Cardiac septum (tissue), 1 donor: ENCODE measurements at places on chromosomes 1 and 21.

DNA sequence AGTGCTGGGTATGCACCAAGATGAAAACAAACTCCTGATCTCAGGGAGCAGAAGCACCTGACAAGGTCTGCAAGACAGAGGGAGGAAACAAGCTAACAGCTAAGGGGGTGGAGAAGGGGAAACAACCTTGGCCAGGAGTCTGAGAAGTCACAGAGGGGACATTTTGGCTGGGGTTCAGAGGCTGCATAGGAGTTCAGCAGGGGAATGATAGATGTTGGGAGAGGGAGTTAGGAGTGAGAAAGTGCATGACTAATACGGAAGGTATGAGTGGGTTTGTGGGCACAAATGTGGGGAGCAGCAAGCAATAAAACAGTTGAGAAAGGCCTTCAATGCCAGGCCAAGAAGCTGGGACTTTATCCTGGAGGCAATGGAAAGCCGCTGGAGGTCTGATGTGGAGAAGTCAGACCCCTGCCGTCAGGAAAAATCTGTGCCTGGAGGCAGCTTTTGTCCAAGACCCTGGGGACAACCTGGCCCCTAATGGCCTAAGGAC is 16.4 kb downstream of the EPHA2 start:
- no peak for DNase-seq

DNA sequence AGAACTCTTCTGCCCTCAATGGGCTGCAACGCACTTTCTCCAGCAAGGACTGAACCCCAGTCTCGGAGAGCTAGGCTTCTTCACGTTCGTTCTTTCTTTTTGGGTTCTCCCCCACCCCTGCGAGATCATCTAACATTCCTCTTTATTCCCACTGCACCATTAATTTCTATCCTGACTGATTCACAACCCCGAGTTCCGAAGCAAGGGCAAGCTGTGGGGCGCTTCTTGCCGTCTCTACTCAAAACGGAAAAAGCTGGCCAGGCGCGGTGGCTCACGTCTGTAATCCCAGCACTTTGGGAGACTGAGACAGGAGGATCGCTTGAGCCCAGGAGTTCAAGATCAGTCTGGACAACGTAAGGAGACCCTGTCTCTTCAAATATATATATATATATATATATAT is 37.4 kb upstream of the BTG2 start:
- peak; percentile 29 for DNase-seq

DNA sequence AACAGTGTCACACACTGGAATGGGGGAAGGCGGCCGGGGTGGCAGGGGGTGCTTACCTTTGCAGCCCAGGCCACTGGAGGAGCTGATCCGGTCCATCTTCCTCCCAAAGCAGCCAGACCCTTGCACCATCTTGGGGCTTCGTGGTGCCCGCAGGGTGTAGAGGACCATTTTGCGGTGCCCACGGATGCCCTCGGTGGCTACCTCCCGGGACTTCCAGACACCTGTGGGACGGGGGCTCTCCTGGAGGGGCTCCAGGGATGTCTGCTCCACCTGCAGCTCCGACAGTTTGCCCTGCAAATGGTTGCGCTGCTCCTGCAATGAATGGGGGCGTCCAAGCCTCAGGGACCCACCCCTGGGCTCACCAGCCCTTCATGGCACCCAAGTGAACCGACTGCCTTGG is 587 bp downstream of the NPPB start:
- no peak for DNase-seq

DNA sequence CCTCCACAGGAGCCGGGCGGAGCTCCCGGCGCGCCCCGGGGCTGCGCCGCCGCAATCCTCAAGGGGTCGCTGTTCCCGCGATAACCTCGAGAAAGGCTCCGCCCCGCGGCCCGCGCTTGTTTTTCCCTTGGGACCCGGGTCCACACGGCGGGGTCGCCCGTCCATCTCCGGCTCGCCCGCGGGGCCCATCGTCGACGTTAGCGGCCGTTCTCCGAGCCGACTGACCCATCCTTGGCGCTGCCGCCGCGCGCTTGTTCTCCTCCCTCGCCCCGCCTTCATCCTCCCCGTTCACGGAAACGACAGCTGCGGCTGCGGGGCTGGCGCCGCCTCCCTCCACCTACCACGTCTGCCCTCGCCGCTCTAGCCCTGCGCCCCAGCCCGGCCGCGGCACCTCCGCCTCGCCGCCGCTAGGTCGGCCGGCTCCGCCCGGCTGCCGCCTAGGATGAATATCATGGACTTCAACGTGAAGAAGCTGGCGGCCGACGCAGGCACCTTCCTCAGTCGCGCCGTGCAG is at the start of gene SH3GLB1:
SH3GLB1 (plus strand) TSS at position 119 of the 514 bp plus-strand sequence; CDS start at position 443, 324 bp downstream.
- peak; percentile 96 for DNase-seq

- DNase-seq: no peak
Observed at GRCh38 chr1:113036639-113037321, 36.2 kb upstream of the LRIG2 start.

DNA sequence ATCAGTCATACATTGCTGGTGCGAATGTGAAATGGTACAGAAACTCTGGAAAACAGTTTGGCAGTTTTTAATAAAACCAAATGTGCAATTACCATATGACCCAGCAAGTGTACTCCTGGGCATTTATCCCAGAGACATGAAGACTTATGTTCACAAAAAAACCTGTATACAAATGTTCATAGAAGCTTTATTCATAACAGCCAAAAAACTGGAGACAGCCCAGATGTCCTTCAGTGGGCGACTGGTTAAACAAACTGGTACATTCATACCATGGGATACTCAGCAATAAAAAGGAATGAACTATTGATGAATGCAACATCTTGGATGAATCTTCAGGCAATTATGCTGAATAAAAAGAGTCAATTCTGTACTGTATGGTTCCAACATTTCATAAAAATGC is 97.8 kb downstream of the DTL start:
- no peak for DNase-seq

GRCh38 chr1:17488995-17489767 is 49.7 kb upstream of the RCC2 start:
- no peak for DNase-seq

DNA sequence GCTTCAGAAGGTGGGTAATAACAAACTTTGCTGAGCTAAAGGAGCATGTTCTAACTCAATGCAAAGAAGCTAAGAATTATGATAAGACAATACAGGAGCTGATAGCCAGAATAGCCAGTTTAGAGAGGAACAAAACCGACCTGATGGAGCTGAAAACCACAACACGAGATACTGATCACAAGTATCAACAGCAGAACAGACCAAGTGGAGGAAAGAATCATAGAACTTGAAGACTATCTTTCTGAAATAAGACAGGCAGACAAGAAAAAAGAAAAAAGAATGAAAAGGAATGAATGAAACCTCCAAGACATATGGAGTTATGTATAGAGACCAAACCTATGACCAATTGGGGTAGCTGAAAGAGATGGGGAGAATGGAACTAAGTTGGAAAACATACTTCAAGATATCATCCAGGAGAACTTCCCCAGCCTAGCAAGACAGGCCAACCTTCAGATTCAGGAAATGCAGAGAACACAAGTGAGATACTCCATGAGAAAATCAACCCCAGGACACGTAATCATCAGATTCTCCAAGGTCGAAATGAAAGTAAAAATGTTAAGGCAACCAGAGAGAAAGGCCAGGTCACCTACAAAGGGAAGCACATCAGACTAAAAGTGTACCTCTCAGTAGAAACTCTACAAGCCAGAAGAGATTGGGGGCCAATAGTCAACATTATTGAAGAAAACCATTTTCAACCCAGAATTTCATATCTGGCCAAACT is 20.5 kb downstream of the CD84 start:
- no peak for DNase-seq

GRCh38 chr1:40745176-40745575 is 38.4 kb upstream of the KCNQ4 start:
- no peak for DNase-seq

GRCh38 chr1:181192316-181192715 is 103.8 kb downstream of the IER5 start:
- DNase-seq: no peak

- no peak for DNase-seq
Observed at GRCh38 chr21:16241479-16241963, 511.7 kb downstream of the USP25 start.

DNA sequence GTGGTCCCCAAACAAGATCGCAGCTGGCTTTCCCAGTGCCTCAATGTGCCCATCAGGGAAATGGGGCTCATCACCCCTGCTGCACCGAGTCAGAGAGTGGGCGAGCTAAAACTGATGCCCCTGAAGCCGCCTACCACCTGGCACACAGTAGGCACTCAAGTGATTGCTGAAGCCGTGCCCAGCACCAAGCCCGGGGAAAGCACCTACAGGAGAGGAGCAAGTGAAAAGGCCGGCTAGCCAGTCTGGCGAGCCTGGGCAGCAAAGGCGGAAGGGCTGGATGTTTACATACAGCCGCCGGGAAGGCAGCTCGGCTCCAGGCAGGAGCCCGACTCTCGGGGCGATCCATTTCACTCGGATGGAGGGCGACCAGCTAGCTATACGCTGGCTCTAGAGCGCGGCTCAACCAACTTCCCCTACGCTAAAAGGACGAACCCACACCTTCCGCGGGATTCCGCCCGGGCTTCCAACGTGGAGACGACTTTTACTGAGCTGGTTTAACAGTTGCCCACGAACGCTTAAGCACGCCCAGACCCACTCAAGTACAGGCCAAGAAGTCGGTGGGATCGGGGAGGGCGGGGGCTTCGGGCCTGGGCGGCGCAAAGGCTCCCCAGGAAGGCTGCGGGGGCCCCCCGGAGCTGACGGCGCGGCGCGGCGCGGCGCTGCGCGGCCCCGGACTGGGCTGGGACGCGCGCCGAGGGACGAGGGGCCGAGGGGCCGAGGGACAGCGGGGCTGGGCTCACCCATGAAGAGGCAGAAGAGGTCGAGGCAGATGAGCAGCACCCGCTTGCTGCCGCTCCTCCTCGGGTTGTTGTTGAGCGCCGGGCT is 1.0 kb downstream of the PLPP3 start:
- peak; percentile 88 for DNase-seq

DNA sequence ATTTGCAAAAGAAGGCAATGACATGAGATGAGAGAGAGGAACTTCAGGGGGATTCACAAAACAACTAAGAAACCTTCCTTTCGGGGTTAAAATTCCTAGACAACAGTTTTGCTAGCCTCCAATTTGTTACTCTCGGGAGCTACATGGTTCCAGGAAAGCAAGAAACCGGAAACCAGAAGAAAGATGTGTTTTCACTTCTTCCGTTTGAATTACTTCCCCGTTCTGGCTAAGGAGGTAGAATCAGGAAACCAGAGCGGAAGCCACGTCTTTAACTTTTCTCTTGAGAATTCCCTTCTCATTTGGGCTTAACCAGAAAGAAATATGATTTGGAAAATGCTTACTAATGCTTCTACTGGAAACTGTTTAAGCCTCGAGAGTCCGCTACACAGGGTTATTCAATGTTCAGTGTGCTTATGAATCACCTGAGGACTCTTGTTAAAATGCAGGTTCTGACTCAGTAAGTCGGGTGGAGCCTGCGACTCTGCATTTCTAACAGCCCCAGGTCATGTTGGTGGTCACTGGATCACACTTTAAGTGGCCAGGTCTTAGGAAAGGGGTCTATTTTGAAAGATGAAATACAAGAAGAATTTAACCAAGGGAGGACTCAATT is 43.5 kb upstream of the MCOLN3 start:
- DNase-seq: no peak

DNA sequence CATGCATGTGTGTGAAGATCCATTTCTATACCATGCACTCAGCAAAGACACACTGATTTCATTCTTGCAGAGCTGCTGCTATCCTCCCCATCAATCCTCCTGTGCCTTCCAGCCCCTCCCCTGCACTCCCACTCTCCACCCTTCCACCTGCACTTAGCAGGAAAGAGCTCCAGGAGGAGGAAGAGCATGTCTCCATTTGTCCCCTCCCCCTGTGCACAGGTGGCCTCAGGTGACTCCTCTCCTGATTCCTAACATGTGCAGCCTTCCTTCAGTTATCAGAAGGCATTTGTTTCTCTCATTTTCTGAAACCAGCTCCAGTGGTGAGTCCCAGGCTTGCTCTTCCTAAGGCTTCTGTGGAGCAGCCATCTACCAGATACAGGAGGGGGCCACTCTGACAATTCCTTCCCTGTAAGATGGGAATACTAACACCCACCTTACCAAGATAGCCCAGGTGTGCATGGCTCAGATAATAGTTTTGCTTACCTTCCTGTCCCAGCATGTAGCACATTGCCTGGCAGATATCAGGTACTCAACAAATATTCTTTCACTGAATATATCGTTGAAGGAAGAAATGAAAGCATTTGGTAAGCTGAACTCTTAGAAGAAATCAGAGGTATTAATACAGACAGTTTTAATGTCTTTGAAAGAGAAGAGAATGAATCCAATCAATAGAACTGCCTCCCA is 21.9 kb upstream of the FAM3B start:
- DNase-seq: no peak

GRCh38 chr1:175978926-175979325 is 228.2 kb downstream of the COP1 start:
- DNase-seq: no peak

- no peak for DNase-seq
Observed at GRCh38 chr1:147241934-147242448, 493 bp upstream of the CHD1L start.

DNA sequence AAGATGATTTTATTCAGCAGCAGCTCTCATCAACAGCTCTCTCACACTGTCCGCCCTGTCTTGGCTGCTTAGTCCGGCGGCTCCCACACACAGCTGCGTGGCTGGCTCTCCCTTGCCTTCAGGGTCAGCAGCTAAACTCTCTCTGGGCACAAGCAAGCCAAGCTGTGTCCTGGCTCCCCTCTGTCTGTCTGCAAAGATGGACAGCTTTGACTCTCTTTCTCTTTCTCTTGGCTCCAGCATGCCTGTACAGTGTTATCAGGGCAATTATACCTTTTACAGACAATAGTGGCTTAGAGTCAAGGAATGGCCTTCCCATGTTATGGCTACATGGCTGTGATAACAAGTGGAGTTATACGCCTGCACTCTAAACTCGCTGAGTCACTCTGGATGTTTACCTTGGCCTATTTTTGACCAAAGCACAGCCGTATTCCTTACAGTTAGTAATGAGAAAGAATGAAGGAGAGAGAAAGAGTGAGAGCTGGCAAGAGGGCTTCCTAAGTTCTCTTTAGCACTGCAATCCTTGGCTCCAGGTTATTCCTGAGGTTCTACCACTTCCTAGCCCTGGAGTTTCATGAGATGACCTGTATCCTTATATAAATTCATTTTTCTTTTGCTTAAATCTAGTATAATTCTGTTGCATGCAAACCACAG is 59.9 kb upstream of the ZSWIM5 start:
- DNase-seq: no peak

DNA sequence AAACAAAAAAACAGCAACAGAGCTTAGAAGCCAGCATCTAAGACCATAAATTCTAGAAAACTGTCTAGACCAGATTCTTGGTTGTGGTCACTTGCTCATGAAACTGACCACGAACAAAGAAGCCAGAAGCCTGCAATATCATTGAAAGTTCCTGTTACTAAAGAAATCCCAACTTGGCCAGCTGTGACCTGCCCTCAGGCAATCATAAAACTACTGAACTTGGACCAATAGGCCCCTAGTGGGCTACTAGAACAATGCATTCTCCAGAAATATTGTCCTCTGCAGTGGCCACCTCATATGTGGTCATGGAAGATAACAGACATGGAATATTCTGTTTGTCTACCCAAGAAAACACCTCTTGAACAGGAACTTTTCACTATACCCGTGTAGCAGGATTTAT is 87.7 kb downstream of the SPATA17 start:
- DNase-seq: no peak
